ENCODE measurements at places on chromosomes 12 and 14. TPM values are rescaled to one million over a fixed set of nuclear protein-coding genes. Genes with fewer than 3 reads are reported as not detected.

GRCh38 chr12:26696613-26697092, 136.3 kb downstream of the ITPR2 start:
- no peaks in the 10 kb centered on the region for H3K27me3 ChIP-seq
- no peak for DNase-seq
- peaks cover 77% of the 10 kb centered on the region for H3K36me3 ChIP-seq
- H3K27ac ChIP-seq = no peak overlapping the region
- no peaks in the 10 kb centered on the region for H3K4me1 ChIP-seq
- H3K4me3 ChIP-seq = no peak overlapping the region

GRCh38 chr14:68628605-68629310, 164.1 kb downstream of the ZFP36L1 start:
- H3K4me3 ChIP-seq = peak overlapping the region; percentile 34
- peaks cover 23% of the 10 kb centered on the region for H3K4me1 ChIP-seq
- no peaks in the 10 kb centered on the region for H3K36me3 ChIP-seq

GRCh38 chr12:132520421-132521199, 30.7 kb downstream of the FBRSL1 start:
- H3K4me1 ChIP-seq = peaks cover 44% of the 10 kb centered on the region
- DNase-seq = no peak
- H3K27me3 ChIP-seq = no peaks in the 10 kb centered on the region
- no peak overlapping the region for H3K4me3 ChIP-seq
- no peaks in the 10 kb centered on the region for H3K36me3 ChIP-seq

RPS6KL1 gene
- 15.7 TPM for total RNA-seq

- H3K36me3 ChIP-seq = no peaks in the 10 kb centered on the region
- no peaks in the 10 kb centered on the region for H3K27me3 ChIP-seq
- no peak overlapping the region for H3K27ac ChIP-seq
These were observed 70.3 kb downstream of the ATP23 start for GRCh38 chr12:58011676-58012075.

FAM186B gene
- total RNA-seq = 0.67 TPM

YAF2 gene
- 52.9 TPM for total RNA-seq

FGF6 gene
- not detected for total RNA-seq

ABCD2 gene
- 1.9 TPM for total RNA-seq

GRCh38 chr12:56716458-56716857, 8.6 kb downstream of the NACA start:
- H3K4me1 ChIP-seq = peaks cover 44% of the 10 kb centered on the region
- H3K27ac ChIP-seq = peak overlapping the region; percentile 97
- peaks cover 92% of the 10 kb centered on the region for H3K36me3 ChIP-seq
- no peak overlapping the region for H3K4me3 ChIP-seq
- H3K27me3 ChIP-seq = no peaks in the 10 kb centered on the region

GRCh38 chr14:74568911-74569310, 43.1 kb downstream of the LTBP2 start:
- H3K4me1 ChIP-seq = peaks cover 8% of the 10 kb centered on the region
- no peak overlapping the region for H3K4me3 ChIP-seq
- H3K27ac ChIP-seq = no peak overlapping the region
- H3K27me3 ChIP-seq = no peaks in the 10 kb centered on the region
- DNase-seq = peak; percentile 27

XPOT gene
- 48.7 TPM for total RNA-seq

GRCh38 chr12:71958457-71958856, 19.8 kb downstream of the TPH2 start:
- no peak overlapping the region for H3K4me3 ChIP-seq
- DNase-seq = no peak
- no peak overlapping the region for H3K27ac ChIP-seq
- H3K27me3 ChIP-seq = peaks cover 3% of the 10 kb centered on the region
- no peaks in the 10 kb centered on the region for H3K4me1 ChIP-seq

GRCh38 chr14:84247693-84248092, 1282.3 kb upstream of the FLRT2 start:
- H3K27ac ChIP-seq = no peak overlapping the region
- H3K36me3 ChIP-seq = no peaks in the 10 kb centered on the region
- DNase-seq = no peak
- no peaks in the 10 kb centered on the region for H3K27me3 ChIP-seq
- H3K4me3 ChIP-seq = no peak overlapping the region
- no peaks in the 10 kb centered on the region for H3K4me1 ChIP-seq

GRCh38 chr12:41932470-41932991, 212.1 kb downstream of the GXYLT1 start:
- no peaks in the 10 kb centered on the region for H3K4me1 ChIP-seq
- no peaks in the 10 kb centered on the region for H3K27me3 ChIP-seq
- DNase-seq = peak; percentile 92
- peak overlapping the region; percentile 19 for H3K4me3 ChIP-seq

PIGH gene
- 20.1 TPM for total RNA-seq

GRCh38 chr12:93914281-93914680, 234.1 kb upstream of the PLXNC1 start:
- no peaks in the 10 kb centered on the region for H3K4me1 ChIP-seq
- H3K27me3 ChIP-seq = no peaks in the 10 kb centered on the region
- no peak overlapping the region for H3K27ac ChIP-seq
- H3K36me3 ChIP-seq = no peaks in the 10 kb centered on the region
- DNase-seq = no peak
- no peak overlapping the region for H3K4me3 ChIP-seq

GRCh38 chr12:120933786-120934185, 29.6 kb upstream of the SPPL3 start:
- no peak overlapping the region for H3K4me3 ChIP-seq
- no peaks in the 10 kb centered on the region for H3K36me3 ChIP-seq
- no peak overlapping the region for H3K27ac ChIP-seq
- no peaks in the 10 kb centered on the region for H3K27me3 ChIP-seq
- H3K4me1 ChIP-seq = no peaks in the 10 kb centered on the region

All from spleen (tissue), 13 donors.